CMK (cell line): ENCODE measurements at places on chromosomes 5 and 9.

DNA sequence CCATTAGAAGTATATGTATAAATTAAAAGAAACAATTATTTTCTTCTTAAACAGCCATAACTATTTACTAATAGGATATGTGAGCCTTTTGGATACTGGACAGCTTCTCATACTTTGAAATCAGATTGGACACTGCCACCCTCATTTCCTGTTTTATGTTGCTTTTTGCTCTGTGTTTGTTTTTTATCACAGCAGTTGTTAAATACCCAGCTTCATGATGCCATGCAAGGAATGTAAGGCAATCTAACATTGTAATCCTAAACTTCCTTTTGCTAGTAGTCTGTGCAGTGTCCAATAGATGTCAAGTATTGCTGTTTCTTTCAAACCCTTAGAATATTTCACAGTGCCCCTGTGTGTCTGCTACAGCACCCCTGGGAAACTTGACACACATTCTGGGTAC, 56.2 kb downstream of the CNTLN start:
- DNase-seq: no peak

GRCh38 chr5:61933787-61934626, 372.0 kb upstream of the KIF2A start:
- no peak for DNase-seq

DNA sequence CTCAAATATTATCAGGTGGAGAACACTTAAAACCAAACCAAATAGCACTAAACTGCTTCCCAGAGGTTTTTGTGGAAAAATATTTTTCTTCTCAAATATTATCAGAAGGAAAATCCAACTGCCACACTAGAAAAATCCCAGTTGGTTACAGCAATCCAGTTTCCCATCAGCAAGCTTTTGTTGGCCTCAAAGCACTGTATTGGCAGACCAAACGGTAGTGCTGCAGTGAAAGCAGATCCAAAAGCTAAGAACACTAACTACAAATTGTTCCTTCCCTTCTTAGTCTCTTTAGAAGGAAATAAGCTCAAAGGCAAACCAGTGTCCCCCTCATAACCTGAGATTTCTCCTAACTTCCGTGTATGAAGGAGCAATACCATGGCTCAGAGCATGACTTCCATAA, 105.3 kb downstream of the TRIM36 start:
- no peak for DNase-seq

- no peak for DNase-seq
Measured at GRCh38 chr9:127975376-127976315, 5.1 kb downstream of the EEIG1 start.

GRCh38 chr9:134062461-134063087, 5.3 kb downstream of the BRD3 start:
- no peak for DNase-seq

GRCh38 chr9:93592008-93592642, 15.7 kb downstream of the PHF2 start:
- no peak for DNase-seq

DNA sequence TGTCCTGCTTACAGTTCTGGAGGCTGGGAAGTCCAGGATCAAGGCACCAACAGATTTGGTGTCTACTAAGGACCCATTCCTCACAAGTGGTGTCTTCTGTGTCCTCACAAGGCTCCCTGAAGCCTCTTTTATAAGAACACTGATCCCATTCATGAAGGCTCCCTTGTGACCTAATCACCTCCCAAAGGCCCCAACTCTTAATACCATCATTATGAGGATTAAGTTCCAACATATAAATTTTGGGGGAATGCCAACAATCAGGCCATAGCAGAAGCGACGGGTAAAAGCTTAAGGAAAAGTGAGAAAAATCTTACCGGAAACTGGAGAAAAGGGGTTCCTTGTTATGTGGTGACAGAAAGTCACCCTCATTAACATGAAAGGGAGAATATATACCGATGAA, 11.2 kb downstream of the CTNNAL1 start:
- no peak for DNase-seq

GRCh38 chr9:4020755-4021296, 279.0 kb downstream of the GLIS3 start:
- DNase-seq: no peak

GRCh38 chr5:151699071-151699901, 12.6 kb upstream of the SPARC start:
- no peak for DNase-seq

DNA sequence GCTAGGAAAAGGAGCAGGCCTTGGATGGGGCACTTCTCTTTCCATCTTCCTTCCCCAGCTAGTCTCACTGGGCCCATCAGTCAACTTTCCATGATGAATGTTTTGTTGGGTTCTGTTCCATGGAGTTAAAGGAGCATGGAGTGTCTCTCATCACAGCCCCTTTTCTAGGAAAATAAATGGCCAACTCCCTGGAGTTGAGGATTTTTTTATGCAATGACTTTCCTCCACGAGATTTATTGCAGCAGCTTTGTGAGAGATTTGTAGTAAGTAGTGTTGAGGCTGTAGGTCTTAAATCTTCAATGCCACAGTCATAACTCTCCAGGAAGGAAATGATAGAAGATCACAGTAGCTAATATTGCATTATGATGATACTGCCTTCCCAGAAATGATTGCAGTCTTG, 45.6 kb upstream of the SLC44A1 start:
- DNase-seq: no peak

DNA sequence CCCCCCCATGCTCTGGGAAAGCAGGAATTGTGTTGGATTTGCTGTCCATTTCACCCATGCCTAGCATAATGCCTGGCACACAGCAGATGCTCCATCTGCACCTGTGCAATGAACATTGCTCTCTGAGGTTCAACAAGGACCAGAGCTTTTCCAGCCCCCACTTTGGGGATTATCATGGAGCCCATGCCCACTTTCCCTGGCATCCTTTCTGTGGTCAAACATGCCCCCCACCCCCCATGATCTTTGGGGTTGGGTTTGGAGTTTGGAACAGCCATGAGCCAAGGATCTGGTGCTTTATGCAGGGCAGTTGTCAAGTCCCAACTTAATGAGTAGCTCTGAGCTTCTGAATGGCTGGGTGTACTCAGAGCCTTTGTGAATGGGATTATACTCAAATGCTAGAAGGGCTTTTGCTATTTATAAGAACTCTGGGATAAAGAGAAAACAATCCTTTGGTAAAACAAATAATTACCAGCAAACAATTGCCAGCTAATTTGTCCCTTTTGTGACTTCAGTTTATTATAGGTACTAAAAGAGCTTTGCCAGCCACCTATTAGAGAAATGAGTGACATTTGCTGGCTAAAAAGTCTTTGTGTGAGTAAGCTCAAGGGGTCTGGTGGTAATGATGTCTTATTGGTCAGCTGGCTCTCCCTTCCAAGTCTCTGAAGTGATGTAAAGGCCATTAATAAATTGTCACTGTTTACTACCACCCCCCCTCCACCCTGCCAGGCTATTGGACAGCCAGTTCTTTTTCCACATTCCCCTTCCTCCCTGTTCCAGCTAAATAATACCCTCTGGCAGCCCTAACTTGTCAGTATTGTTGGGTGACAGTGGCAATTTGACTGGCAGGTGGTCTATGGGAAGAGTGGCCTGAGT, 182.3 kb downstream of the MACROH2A1 start:
- no peak for DNase-seq

DNA sequence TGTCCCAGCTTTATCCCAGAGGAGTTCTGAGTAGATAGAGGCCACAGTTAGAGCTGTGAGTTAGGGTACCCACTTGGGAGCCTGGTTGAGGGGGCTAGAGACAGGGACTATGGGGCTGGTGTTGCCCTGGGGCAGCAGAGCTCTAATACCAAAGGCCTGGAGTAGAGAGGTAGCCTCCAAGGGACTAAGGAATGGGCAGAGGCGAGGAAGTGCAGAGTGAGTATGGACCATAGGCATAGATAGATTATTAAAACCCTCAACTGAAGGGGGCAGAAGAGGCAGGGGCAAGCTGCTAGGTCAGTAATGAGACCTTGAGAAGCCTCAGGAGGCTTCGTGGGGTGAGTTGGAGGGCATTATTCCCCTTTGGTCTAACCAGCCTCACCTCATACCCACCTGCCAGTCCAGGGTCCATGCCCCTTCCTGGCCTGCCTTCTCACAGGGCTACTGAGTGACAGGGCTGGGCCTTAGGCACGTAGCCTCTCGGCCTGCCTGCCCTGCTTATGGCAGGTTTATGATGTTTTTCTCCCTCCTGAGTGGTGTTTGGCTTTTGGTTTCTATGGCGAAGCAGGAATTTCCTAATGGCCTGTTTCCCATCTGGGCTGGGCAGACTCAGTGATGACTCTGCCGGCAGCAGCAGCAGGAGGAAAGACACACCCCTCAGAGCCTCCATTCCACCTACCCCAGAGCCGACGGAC, 8.0 kb downstream of the PDLIM4 start:
- no peak for DNase-seq

GRCh38 chr5:93461756-93462155, 119.3 kb downstream of the NR2F1-AS1 start:
- no peak for DNase-seq

GRCh38 chr5:17713301-17713700, 79.0 kb downstream of the TAF11L14 start:
- no peak for DNase-seq

GRCh38 chr9:31573561-31573960, 810.9 kb upstream of the ACO1 start:
- no peak for DNase-seq

DNA sequence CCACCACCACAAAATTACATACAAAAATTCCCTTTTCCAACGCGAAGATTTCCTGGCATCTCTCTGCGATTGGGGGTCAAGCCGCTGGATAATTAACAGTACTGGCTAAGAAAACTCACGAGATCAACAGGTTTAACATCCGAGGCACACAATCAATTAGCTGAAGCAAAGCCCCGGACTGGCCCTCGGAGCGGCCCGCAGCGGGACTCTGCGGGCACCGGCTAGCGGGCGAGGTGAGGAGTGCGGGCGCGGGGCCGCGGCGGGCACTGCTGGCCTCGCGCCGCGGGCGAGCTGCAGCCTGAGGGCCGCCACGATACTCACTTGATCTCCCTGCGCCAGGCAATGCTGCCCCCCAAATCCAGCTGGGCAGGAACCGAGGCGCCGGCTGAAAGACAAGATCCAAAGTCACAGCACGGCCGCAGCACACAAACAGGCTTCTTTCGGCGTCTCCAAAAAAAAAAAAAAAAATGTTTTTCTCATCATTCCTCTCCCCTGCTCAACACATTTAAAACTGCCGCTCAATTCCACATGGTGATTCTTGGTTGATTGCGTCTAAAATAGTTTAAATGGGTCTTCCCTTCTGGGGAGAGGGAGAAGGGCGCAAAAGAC, 210.2 kb downstream of the MEF2C start:
- no peak for DNase-seq

DNA sequence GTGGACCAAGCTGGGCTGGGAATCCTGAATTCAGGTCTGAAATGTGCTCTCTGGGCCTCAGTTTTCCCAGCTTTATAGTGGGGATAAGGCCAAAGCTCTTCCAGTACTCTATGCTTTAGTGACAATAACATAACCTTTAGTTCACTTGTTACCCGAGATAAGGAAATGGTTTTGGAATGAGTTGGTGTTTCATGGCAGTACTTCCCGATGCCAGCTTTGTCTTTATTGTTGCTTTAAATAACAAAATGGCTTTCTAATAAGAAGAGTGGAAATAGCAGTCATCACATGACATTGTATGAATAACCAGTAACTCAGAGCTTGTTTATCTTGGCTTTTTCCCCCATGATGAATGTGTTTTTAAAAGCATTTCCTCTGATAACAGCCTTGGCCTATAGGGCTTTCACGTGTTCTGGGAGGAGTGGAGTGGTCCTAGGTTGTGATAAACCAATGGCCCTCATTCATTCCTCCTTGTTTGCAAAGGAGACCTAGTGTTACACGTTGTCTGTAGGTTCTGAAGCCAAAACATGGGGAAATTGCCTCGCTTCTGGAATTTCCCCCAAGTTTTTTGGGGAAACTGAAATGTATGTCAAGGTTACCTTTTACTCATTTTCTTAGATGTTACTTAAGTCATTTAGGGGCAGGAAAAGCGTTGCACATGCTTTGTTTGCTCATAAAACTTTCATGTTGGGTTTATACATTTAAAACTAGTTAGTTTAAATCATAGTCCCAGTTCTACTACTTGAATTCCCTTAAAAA, 53.7 kb downstream of the ZNF618 start:
- DNase-seq: no peak

GRCh38 chr5:55316837-55317236, 9.0 kb downstream of the MTREX start:
- DNase-seq: no peak

- no peak for DNase-seq
Measured at GRCh38 chr5:89686081-89686765, 723.3 kb downstream of the CETN3 start.

- DNase-seq: no peak
Measured at GRCh38 chr5:168311061-168311566, 19.7 kb downstream of the WWC1 start.

DNA sequence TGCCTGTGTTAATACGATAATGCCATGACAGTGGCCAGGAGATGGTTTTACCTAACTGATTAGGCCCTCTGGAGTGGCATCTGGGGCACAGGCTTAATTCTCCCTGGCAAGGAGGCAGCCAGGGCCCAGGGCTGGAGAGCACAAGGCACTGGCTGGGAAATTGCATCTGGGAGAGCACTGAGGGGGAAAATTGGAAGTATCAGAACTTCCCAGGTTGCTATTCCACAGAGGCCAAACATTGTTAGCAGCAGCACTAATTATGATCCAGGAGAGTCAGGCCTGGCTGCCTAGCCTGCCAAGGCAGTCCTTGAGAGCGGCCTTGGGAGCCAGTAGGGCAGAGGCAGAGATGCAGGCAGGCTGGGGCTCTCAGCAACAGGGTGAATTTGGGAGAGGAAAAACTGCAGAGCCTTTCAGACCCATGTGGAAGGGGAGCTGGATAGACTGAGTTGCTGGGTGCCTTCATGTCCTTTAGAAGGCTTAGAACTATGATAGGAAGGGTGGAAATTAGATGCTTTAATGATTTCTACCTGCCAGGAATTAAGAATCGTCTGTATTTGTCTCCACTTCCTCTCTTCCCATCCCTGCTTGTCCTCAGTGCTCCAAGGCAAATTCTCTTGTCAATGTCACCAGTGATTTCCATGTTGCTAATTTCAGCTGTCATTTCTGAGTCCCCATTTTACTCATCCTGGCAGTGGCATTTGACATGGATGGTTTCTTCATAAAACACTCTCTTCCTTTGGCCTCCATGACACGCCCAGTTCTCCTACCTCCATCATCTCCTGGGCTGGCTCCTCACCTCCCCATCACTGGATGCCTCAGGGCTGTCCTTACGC, 56.1 kb upstream of the HSPA9 start:
- DNase-seq: no peak

DNA sequence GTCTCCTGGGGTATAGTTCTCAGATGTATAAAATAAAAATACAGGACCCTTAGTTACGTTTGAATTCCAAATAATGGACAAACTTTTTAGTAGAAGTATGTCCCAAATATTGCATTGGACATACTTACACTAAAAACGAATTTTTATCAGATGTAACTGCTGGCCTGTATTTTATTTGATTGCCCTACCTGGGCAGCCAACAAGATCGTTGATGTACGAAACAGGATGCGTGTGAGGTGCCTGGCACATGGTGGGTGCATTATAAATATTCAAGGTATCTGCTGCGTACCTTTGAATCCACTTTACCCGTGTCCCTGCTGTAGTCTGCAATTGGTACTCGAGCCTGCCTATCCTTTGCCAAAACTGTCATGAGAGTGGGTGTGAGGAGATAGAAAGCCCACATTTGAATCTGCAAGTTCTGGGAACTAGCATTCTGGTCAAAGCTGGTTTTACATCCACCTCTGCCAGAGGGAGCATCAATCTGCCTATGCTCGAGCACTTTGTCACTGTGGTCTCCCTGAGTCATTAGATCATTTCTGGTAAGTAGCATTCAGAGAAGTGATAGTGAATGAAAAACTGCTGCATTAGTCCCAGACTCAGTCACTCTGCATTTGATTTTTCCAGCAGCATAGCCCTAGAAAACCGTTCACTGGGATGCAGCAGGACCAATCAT, 133.7 kb upstream of the IQGAP2 start:
- no peak for DNase-seq

GRCh38 chr5:140041492-140042392, 1.4 kb downstream of the NRG2 start:
- no peak for DNase-seq
